ENCODE measurements at places on chromosomes 1 and 21.

GRCh38 chr21:39313042-39313570 is 326 bp downstream of the BRWD1 start:
- DNase-seq, result peak; percentile 48

DNA sequence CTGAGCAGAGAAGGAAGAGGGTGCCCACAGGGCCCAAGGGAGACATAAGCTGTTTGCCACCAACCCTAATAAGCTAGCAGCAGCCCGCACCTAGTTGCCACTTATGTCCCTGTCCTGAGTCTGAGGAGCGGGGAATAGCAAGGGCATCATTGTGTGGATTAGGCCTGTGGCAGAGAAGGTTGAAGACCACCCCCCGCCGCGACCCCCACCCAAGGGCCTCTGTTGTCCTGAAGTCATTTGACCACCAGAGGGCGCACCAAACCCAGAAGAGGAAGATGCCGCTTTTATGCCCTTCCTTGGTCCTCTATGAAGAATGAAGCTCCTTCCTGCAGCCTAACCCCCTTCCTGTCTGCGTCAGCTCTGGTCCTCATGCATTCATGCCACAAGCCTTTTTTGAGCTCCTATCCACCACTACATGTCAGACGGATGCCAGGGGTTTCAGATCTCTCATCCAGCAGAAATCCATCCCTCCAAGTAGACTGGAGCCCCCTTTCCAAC is 16.6 kb downstream of the RHBG start:
- DNase-seq, result peak; percentile 49

- DNase-seq, result peak; percentile 36
Measured at GRCh38 chr21:26844258-26845065, 747 bp downstream of the ADAMTS1 start.

GRCh38 chr1:923131-923990 is at the start of gene SAMD11:
SAMD11 (plus strand) TSS chr1:923923; CDS start chr1:924432, 509 bp downstream.
- DNase-seq, result no peak

DNA sequence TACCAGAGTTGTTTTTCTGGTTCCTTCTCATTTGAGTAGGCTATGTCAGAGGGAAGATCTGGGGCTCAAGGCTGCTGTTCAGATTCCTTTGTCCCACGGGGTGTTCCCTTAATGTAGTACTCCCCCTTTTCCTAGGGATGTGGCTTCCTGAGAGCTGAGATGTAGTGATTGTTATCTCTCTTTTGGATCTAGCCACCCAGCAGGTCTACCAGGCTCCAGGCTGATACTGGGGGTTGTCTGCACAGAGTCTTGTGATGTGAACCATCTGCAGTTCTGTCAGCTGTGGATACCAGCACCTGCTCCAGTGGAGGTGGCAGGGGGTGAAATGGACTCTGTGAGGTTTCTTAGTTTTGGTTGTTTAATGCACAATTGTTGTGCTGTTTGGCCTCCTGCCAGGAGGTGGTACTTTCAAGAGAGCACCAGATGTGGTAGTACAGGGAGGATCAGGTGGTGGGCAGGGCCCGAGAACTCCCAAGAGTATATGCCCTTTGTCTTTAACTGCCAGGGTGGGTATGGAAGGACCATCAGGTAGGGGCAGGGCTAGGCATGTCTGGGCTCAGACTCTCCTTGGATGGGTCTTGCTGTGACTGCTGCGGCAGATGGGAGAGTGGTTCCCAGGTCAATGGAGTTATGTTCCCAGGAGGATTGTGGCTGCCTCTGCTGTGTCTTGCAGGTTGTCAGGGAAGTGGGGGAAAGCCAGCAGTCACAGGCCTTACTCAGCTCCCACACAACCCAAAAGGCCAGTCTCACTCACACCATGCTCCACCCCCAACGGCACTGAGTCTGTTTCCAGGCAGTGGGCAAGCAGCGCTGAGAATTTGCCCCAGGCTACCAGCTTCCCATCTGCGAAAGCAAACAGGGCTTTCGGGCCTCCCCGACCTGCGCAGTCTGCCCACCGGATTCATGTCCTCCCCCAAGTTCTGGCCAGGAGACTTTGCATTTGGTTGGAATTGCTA is 64.2 kb downstream of the SERINC2 start:
- no peak for DNase-seq

- no peak for DNase-seq
Measured at GRCh38 chr1:154940651-154941194, 4.2 kb upstream of the PMVK start.

- no peak for DNase-seq
Measured at GRCh38 chr1:234823191-234824176, 213.5 kb upstream of the IRF2BP2 start.

- no peak for DNase-seq
Measured at GRCh38 chr1:66300972-66301451, 232.9 kb upstream of the SGIP1 start.

Measured in hypothalamus (tissue), 51 donors.